ENCODE measurements at places on chromosomes 13 and 19.

GRCh38 chr19:30131246-30131645, 189.2 kb downstream of the URI1 start:
- no peak for DNase-seq

- no peak for DNase-seq
Measured at GRCh38 chr13:77981281-77981881, 62.8 kb upstream of the EDNRB start.

DNA sequence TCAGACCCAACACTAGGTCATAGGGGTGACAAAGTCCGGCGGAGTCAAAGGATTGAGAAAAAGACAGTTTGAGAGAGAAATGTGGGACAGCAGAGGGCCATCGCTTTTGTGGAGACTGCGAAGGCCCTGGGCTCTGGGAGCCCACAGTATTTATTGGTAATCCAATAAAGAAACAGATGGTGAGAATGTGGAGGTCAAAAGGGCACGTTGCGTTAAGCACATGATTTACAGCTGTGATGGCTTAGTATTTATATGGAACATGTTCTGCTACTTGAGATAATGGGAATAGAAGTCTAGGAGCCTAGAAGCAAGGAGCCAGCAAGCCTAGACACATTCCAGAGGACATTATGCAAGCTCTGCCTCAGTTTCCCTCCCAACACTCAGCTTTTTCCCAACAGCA, 2521.1 kb downstream of the PCDH9 start:
- no peak for DNase-seq

GRCh38 chr13:67023130-67023876, 206.8 kb downstream of the PCDH9 start:
- no peak for DNase-seq

- DNase-seq: no peak
Measured at GRCh38 chr13:108225440-108225839, 7.2 kb downstream of the ABHD13 start.

Data from bone marrow (tissue), 2 donors.